Heart left ventricle (tissue), 16 donors: ENCODE measurements at places on chromosomes 11 and 22. TPM values are rescaled to one million over a fixed set of nuclear protein-coding genes. Genes with fewer than 3 reads are reported as not detected.

SAA2 gene
- 1.9 TPM for polyA plus RNA-seq

RCOR2 gene
- polyA plus RNA-seq, result 3.8 TPM

MMP27 gene
- not detected for polyA plus RNA-seq

PATE3 gene
- not detected for polyA plus RNA-seq

IRF7 gene
- polyA plus RNA-seq, result 9.5 TPM

OR51V1 gene
- not detected for polyA plus RNA-seq

SCGB1A1 gene
- not detected for polyA plus RNA-seq

SPTBN2 gene
- 0.30 TPM for polyA plus RNA-seq

APOL5 gene
- polyA plus RNA-seq, result 0.11 TPM

TNNT3 gene
- polyA plus RNA-seq, result 40.8 TPM

SLC15A3 gene
- 26.4 TPM for polyA plus RNA-seq

TPBGL gene
- not detected for polyA plus RNA-seq

NRXN2 gene
- 0.65 TPM for polyA plus RNA-seq

MRE11 gene
- polyA plus RNA-seq, result 1.9 TPM

CD248 gene
- polyA plus RNA-seq, result 6.0 TPM

RFPL1 gene
- not detected for polyA plus RNA-seq

MUC6 gene
- 0.06 TPM for polyA plus RNA-seq

MRGPRE gene
- 0.53 TPM for polyA plus RNA-seq

TRIM51 gene
- polyA plus RNA-seq, result not detected

DMC1 gene
- 0.12 TPM for polyA plus RNA-seq

NDUFS3 gene
- polyA plus RNA-seq, result 478 TPM

PATE4 gene
- polyA plus RNA-seq, result not detected

GLYATL1 gene
- polyA plus RNA-seq, result not detected

PTPRCAP gene
- polyA plus RNA-seq, result 1.1 TPM

SLC1A2 gene
- 2.0 TPM for polyA plus RNA-seq

ARHGAP1 gene
- 38.8 TPM for polyA plus RNA-seq

BID gene
- polyA plus RNA-seq, result 24.6 TPM

MS4A14 gene
- polyA plus RNA-seq, result 0.69 TPM

ADSL gene
- 131 TPM for polyA plus RNA-seq

KCNJ11 gene
- polyA plus RNA-seq, result 22.3 TPM
